ENCODE measurements at places on chromosomes 4 and X. TPM values are rescaled to one million over a fixed set of nuclear protein-coding genes. Genes with fewer than 3 reads are reported as not detected.

GRCh38 chr4:159282944-159283343 lies 180.1 kb downstream of the RAPGEF2 start:
- DNase-seq: no peak

- DNase-seq: no peak
These were observed 55.3 kb upstream of the CXorf51B start for GRCh38 chrX:146754268-146754667.

- no peak for DNase-seq
These were observed 177.0 kb downstream of the CAMK2D start for GRCh38 chr4:113584407-113585150.

DNA sequence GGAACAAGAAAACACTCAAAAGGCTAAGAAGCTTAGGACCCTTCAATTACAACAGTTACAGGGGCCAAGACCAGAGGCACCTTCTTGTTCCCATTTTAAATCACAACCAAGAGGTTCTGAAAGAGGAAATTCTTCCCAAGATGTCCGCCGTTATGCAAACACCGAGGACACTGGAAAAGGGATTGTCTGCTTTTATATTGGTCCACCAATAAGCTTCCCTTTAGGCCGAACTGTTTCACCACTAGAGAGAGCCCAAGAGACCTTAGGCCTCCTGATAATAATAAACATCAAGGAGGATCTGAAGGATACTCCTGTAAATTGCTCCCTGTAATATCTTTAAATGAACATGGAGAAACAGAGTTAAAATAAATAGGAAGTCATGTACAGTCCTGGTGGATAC lies 92.6 kb upstream of the NLRP2B start:
- no peak for DNase-seq

DNA sequence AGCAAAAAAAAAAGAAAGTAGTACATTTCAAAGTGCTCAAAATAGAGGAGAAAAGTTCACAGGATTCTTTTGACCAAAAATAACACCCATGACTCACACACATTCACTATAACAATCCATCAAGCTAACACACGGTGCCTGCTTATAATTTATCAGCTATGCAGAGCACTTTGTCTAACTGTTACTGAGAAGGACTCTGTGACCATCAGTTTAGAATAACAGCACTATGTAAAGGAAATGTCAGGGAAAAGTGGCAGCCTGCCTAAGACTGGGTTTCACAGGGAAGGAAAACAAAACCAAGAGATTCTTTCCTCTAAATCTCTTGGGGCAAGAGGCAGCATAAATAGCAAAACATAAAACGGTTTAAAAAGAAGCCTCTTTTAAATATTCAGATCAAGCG lies 54.8 kb downstream of the CCDC149 start:
- DNase-seq: no peak

- DNase-seq: no peak
These were observed 40.0 kb downstream of the CDS1 start for GRCh38 chr4:84622959-84623358.

- no peak for DNase-seq
These were observed 95.9 kb downstream of the WDFY3 start for GRCh38 chr4:84870398-84871163.

DNA sequence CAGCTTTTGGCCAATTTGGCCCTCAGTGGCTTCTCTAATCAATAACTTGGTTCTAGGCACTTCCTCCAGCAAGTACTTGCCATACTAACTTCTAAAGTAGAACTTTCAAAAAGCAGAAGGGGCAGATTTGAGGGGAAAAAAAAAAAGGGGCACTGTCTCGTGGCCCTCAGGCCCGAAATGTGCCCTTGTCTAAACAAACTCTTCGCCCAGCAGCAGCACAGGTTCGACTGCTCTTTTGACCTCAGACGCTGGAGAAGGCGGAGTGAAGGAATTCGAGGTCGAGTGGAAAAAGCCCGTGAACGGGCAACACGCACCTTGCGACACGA lies 775 bp downstream of the GRPEL1 start:
- no peak for DNase-seq

DNA sequence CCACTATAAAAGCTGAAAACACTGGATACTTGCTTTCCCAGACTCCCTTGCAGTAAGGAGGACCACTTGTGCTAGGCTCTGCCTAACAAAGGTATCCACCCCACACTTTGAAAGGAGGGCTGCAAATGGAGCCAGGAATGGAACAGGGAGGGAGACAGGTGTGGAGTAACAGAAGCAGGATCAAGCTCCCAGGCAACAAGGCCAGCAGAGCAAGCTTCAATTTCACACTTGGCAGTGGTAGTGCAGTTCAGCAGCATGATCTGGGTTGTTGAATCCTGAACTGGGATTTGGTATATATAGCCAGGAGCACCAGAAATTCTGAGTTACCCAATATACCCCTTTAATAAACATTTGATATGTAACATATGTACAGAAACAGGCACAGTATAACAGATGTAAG lies 9.8 kb downstream of the LAMP2 start:
- DNase-seq: no peak

DNA sequence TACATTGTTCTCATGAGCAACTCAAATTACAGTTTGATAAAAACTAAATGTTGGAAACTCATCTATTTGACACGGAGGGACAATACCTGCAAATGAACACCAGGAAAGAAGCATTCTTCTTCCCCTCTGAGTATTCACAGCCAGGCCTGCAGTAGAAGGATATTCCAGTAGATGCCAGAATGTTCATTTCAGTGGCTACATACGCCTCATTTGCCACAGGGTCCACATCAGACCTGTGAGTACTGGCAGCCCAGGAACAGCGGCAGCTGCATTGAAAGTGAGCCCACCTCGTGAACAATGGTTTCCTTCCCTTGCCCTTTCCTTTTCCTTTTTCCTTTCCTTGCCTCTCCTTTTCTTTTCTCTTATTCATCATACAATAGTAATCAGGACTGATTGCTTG lies 81.1 kb upstream of the NEIL3 start:
- DNase-seq: no peak

DNA sequence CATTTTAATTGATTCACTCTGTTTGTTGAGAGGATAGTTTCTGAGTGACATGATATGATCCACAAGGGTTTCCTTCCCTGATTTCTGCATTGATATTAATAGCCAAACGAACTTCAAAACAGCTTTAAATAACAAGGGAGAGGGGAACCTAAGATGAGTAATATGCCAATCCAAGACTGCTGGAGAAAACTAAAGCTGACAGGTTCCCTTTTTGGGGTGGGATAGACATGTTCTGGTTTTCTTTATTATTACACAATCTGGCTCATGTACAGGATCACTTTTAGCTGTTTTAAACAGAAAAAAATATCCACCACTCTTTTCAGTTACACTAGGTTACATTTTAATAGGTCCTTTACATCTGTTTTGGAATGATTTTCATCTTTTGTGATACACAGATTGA lies 182.2 kb downstream of the AR start:
- DNase-seq: no peak

TRAM1L1 gene
- 6.9 TPM for total RNA-seq

L1CAM gene
- 237 TPM for total RNA-seq

GYPE gene
- total RNA-seq: 2.7 TPM

NHS gene
- total RNA-seq: 14.6 TPM

ITM2A gene
- total RNA-seq: 75.2 TPM

ADAMTS3 gene
- 4.3 TPM for total RNA-seq

GPC3 gene
- total RNA-seq: 1.8 TPM

All from dorsolateral prefrontal cortex (tissue), 122 donors.